ENCODE measurements at places on chromosomes 5 and 9.

DNA sequence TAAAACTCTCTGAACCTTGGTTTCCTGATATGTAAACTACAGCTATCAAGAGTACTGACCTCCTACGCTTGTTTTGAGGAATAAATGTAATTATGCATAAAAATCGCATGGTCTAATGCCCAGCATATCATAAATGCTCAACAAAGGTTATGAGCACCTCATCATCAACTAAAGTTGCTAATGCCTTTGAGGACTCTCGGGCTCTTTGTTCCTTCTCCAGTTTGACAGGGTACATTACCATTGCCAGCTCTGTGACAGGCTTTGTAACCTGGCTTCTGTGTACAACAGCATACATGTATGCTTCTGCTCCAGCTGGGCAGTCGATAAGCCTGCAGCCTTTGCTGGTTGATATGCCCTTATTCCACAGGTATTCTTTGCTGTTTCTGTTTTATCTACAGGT is 95.2 kb downstream of the C9orf152 start:
- no peak for DNase-seq

DNA sequence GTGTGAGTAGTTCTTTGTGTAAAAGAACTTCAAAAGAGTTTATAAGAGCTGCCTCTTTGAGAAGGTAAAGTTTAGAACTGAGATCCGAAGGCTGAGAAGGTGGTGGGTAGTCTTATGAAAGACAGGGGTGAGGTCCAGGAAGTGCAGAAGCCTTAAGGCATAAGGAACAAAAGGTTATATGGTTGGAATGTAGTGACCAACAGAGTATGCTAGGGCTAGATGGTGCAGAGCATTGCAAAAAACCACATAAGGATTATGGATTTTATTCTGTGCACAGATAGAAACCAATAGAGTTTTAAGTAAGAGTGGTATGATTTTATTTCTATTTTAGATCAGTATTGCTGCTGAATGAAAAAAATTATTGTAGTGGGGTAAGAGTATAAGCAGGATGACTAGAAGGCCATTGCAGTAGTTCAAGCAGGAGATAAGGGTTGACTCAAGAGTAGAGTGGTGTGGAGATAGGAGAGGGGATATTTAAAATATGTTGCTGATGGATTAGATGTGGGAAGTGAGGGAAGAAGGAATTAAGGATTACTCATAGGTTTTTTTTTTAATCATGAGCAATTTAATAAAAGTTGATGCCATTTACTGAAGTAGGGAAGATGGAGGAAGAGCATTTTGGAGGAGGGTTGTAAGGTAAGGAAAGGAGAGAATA is 3.7 kb downstream of the RECK start:
- no peak for DNase-seq

GRCh38 chr5:159642379-159642778 is 273.9 kb upstream of the ADRA1B start:
- no peak for DNase-seq

DNA sequence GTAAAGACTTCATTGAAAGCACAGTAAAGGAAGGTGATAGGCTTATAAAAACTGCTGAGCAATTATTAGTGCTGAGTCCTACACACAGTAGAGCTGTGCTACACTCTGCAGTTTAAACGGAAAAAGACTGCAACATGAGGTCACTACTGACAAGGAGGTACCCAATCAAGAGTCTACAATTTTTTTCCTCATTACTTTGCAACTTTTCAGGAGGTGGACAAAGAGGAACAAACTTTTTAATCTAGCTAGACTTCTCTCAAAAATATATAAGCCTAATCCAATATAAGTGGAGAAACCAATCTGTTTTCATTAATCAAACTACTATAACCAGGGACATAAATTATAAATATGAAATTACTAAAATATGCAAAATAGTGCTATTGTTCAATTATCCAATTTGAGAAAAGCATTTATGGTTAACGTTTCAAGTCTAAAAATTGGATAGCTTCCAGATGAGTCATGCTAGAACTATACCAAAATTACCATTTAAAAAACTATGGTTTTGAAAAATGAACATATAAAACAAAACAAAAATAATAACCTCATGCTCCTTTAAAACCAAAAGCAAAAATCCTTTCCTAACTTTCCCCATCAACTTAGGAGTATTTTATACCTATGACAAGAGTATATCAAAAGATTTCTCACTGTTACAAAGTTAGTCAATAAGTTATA is 37.7 kb downstream of the FAM13B start:
- DNase-seq, result no peak

GRCh38 chr9:14482856-14483255 is 168.9 kb upstream of the NFIB start:
- DNase-seq, result no peak

- no peak for DNase-seq
Observed at GRCh38 chr9:126973651-126974529, 59.3 kb downstream of the RALGPS1 start.

- no peak for DNase-seq
Observed at GRCh38 chr5:179314606-179315355, 30.5 kb downstream of the ADAMTS2 start.

DNA sequence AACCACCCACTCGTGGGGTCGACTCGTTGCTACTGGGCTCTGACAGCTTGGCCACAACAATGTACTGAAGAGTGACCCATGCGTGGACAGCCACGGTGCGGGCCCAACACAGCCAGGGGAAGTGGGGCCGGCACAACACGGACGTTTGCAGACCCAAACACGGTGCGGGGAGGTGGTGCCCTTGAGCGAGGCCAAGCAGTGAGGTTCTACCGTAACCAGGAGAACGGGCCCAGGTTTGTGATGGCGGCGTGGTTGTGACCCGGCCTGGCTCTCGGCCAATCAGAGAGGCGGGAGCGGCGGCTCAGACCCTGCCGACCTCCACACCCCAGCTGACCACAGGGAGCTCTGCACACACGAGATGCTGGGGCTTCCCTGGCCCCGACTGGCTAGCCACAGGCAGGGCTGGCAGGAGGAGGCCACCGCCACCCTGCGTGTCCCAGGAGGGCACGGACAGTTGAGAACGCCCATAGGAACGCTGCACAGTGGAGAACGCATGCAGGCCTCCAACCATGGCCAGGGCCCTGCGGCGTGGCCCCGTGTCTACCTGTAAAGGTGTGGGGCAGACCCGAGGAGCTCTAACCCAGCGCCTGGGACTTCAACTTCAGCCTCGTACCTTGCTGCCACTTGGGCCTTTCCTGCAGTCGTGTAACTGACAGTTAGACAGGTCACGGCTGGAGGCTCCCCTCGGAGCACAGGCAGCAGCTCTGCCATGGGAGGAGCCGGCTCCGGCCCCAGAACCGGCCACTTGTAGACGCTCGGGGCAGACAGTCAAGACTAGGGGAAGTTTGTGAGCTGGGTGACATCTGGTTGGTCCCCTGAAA is 13.7 kb downstream of the BRD3 start:
- no peak for DNase-seq

GRCh38 chr5:97568382-97568781 is 385.3 kb upstream of the RIOK2 start:
- DNase-seq, result no peak

- no peak for DNase-seq
Observed at GRCh38 chr9:75105841-75106240, 17.5 kb downstream of the OSTF1 start.

DNA sequence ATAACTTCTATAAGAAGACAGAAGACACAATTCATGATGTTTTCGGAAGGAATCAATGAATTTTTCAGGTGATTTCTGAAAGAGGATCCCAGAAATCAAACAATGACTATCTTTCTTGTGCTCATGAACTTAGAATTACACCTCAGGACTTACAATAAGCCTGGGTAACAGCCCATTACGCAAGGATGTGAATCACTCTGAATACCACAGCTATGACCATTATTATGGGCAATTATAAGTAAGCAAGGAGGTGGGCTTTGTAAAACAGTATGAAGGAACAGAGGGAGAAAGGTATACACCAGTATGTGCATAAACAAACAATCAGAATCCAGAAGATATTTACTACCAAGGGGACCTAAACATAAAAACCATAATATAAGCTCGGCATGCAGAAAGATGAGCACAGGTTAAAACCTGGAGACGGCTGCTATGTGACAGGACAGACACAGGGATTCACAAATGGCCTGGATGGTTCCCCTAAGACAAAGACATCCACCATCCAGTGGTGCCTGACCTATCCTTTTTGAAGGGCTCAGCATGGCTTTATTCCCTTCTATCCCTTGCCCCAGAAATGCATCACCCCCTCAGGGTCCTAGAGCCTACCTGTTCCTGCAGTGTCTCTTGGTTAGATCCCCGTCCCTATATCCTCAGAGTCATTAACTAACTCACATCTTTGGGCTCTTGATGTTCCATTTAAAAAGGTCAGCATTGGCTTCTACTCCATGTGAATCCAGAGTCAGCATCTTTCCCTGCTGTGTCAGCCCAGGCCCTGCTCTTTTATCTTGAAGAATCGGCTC is 21.8 kb upstream of the PPP2CA start:
- no peak for DNase-seq

DNA sequence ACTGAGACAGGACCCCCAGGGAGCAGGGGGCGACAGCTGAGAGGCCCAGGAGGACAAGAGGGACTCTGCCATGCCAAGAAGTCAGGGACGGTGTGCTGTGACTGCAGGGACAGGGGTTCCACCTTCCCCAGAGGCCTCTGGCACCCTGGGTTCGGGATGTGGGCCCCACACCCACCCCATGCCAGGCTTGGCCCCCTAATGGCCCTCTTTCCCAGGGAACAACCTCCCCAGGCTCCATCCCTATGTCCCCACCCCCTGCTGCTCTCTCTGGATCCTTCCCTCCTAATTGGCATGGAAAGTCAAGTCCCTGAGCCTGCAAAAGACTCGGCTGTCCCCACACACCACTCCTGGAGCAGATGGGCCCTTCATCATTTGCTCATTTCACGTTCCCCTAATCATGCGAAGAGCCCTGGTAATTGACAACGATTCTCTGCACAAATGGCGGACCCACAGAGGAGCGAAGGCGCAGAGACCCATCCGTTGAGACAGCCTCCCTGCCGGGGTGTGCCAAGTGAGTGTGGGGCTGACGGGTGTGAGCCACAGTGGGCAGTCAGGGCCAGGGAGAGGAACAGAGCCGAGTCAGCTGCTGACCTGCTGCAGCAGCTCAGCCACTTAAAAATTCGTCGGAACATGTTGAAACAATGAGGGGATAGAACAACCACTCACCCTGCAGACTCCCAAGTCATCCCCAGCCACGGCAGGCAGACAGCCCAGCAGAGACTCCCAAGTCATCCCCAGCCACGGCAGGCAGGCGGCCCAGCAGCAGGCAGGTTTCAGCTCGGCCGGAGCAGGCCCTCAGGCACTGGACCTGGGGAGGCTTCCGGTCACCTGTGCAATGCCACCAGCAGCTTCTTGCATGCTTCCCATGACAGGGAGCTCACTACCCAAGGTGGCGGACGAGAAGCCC is 109.0 kb downstream of the VAV2 start:
- DNase-seq, result no peak

GRCh38 chr5:107331882-107332281 is 338.9 kb downstream of the EFNA5 start:
- no peak for DNase-seq

GRCh38 chr9:9499546-9499945 is 1113.3 kb downstream of the PTPRD start:
- no peak for DNase-seq

GRCh38 chr9:135268031-135268430 is 180.6 kb downstream of the OLFM1 start:
- no peak for DNase-seq

GRCh38 chr5:173205916-173206315 is 29.1 kb downstream of the NKX2-5 start:
- no peak for DNase-seq

- no peak for DNase-seq
Observed at GRCh38 chr9:95382433-95382832, 64.9 kb upstream of the FANCC start.

GRCh38 chr5:72377910-72378638 is 57.9 kb downstream of the PTCD2 start:
- DNase-seq, result no peak

- DNase-seq, result no peak
Observed at GRCh38 chr5:108421713-108422112, 39.8 kb upstream of the FBXL17 start.

GRCh38 chr5:62689599-62690368 is 111.2 kb downstream of the LRRC70 start:
- no peak for DNase-seq

DNA sequence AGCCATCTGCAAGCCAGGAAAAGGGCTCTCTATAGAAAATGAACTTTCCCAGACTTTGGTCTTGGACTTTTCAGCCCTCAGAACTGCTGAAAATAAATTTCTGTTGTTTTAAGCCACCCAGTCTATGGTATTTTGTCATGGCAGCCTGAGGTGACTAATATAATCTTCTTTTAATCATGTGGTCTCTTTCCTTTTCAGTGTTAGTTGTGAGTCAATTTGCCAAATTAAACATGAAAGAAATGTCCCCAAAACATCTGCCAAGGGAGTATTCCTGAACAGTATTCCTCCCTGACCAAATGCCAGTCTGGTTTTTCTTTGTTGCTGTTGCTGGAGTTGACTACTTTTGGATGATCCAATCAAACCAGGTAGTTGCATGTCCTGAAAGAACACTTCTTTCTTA is 4.7 kb upstream of the YTHDC2 start:
- DNase-seq, result no peak

GRCh38 chr5:35820735-35821134 is 36.0 kb upstream of the IL7R start:
- no peak for DNase-seq

- DNase-seq, result no peak
Observed at GRCh38 chr5:34657988-34658387, 1.9 kb downstream of the RAI14 start.

DNA sequence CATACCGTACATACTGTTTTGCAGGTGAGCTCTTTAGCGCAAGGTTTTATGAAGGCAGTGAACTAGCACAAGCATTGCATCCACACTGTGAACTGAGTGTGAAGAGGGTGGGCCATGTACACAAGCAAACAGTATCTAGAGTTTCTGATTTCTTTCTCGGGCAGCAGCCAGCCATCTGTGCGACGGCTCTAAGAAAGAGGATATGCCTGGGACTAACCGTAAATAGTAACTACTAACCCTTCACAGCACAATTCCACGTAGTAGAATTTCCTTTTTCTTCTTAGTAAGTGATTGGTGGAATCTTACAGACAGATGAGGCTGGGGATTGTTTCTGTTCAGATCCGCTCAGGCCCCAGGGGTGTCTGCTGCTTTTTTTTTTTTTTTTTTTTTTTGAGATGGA is 89.0 kb downstream of the DRD1 start:
- DNase-seq, result no peak

Measured in right renal pelvis (tissue), 4 donors.